ENCODE measurements at places on chromosomes 6 and 20.

GRCh38 chr20:38061109-38061508 lies 27.6 kb downstream of the RPRD1B start:
- DNase-seq: no peak

- DNase-seq: no peak
Measured at GRCh38 chr20:64157878-64158277, 6.4 kb upstream of the MYT1 start.

- no peak for DNase-seq
Measured at GRCh38 chr6:169326067-169326799, 72.6 kb upstream of the THBS2 start.

GRCh38 chr6:25038999-25039398 lies 103.2 kb upstream of the RIPOR2 start:
- no peak for DNase-seq

DNA sequence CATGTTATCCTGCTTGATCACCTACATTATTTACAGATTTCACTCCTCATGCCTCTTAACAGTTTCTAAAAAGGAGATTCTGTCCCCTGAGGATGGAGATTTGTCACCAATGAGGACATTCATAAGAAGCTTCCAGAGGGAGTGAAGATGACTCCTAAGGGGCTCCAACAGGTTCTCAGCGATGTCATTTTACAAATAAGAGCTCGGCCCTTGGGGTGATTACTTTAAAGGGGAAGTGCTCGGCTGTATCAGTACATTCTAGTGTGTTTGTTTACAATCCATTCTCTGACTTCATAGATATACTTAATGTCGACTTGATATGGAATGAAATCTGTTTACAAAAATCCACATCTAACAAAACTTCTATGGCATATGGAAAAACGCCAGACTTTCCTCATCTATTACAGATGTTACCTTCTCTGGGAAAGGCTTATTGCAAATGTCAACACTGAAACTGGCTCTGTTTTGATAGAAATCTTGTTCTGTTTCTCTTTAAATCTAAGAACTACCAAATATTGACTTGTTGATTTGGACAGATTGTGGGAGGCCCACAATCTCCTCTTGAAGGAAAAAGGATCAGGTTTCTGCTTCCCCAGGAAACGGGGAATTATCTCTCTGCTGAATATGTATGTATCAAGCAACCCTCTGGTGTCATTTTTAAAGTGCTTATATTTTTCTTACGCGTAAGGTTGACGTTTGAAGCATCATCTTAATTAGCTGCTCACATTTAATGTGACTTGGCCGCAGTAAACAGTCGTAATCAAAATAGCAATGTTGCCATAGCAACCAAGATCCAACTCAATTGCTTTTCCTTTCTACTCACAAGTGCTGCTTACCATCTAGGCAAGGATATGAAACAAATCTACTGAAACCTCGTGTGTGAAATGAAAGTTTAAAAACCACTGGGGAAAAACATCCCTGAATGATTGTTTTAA lies 95.7 kb downstream of the SHLD1 start:
- no peak for DNase-seq

- no peak for DNase-seq
Measured at GRCh38 chr6:64817525-64817924, 889.5 kb downstream of the EYS start.

- DNase-seq: no peak
Measured at GRCh38 chr6:54681987-54682386, 164.6 kb upstream of the FAM83B start.

- DNase-seq: no peak
Measured at GRCh38 chr6:158907931-158908330, 88.8 kb upstream of the EZR start.
